ENCODE measurements at places on chromosomes 7 and 10. TPM values are rescaled to one million over a fixed set of nuclear protein-coding genes. Genes with fewer than 3 reads are reported as not detected.

GRCh38 chr7:70678621-70679251, 453.2 kb upstream of the GALNT17 start:
- DNase-seq, result no peak

DNA sequence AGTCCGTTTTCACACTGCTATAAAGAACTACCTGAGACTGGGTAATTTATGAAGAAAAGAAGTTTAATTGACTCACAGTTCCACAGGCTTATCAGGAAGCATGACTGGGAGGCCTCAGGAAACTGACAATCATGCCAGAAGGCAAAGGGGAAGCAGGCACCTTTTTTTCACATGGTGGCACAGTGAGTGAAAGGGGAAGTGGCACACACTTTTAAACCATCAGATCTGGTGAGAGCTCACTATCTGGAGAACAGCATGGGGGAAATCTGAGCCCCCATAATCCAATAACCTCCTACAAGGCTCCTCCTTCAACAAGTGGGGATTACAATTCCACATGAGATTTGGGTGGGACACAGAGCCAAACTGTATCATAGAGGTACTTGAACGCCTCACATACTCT, 30.0 kb downstream of the AGR3 start:
- DNase-seq, result no peak

- no peak for DNase-seq
Observed at GRCh38 chr10:55378196-55378595, 577.2 kb upstream of the PCDH15 start.

DNA sequence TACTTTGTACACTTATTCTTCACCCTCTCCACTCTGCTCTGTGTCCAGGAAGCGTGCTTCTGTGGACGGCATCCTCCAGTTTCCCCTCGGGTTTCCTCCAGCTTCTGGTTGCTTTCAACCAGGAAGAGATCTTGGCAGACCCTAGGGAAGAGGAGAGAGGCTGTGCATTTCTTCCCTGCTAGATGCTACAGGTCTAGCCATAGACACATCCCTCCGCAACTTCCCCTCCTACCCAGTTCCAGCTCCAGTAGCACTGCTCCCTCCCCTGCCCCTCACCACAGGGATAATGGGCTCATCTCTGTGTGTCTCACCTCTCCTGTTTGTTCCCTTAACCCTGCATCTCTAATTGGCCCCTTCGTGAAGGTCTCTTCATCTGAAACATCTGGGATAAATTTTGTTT, 16.3 kb downstream of the TLL2 start:
- DNase-seq, result no peak

GRCh38 chr10:114002422-114002821, 41.2 kb upstream of the ADRB1 start:
- DNase-seq, result no peak

GRCh38 chr7:38372290-38372689, 98.9 kb upstream of the TARP start:
- DNase-seq, result no peak

- no peak for DNase-seq
Observed at GRCh38 chr7:111210996-111211395, 120.1 kb downstream of the LRRN3 start.

GRCh38 chr7:134750083-134751062, 29.1 kb upstream of the CALD1 start:
- DNase-seq, result peak; percentile 49

GRCh38 chr10:117555017-117555416, 12.5 kb downstream of the EMX2 start:
- no peak for DNase-seq

- DNase-seq, result no peak
Observed at GRCh38 chr10:4241724-4242345, 456.8 kb upstream of the KLF6 start.

The GPR15LG gene
- not detected for total RNA-seq

The SPDYE6 gene
- total RNA-seq, result not detected

The NFE2L3 gene
- 0.75 TPM for total RNA-seq

The CFAP70 gene
- 11.3 TPM for total RNA-seq

The OR9A2 gene
- not detected for total RNA-seq

The STAG3 gene
- total RNA-seq, result 0.34 TPM

The POT1 gene
- 33.1 TPM for total RNA-seq

The LBX1 gene
- not detected for total RNA-seq

The ITGA8 gene
- 5.1 TPM for total RNA-seq

The ZFYVE27 gene
- 20.9 TPM for total RNA-seq

The TET1 gene
- 10.6 TPM for total RNA-seq

The GPR141 gene
- total RNA-seq, result 0.78 TPM

The RAPGEF5 gene
- total RNA-seq, result 32.1 TPM

All from thyroid gland (tissue), 4 donors.